ENCODE measurements at places on chromosomes 4 and X.

- DNase-seq: no peak
Measured at GRCh38 chr4:4862665-4863482, 3.4 kb downstream of the MSX1 start.

GRCh38 chr4:89737888-89738287 is 99.1 kb downstream of the SNCA start:
- no peak for DNase-seq

DNA sequence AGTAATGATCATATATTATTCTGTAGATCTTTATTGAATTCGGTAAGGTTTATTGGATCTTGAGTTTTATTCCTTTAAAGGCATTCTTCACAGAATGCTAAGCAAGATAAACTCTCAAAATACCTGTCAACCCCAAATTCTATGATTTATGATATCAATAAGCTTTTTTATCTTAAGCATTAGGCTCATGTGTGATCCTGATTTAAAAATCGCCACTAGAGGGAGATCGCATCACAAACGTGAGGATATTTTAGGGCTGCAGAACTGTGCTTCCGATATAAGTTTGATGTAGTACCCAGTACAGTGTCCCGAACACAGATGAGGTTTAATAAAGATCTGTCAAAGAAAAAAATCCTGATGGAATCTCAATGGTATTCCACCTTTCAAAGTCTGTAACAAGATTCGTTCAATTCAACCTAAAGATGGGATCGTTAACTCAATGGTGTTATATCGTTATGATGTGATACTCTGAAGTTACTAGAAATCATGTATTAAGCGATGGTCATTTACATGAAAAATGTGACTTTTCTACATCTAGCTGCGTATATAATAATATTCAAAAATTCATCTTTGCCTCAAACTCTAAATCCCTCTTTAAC is 169.0 kb downstream of the CORIN start:
- no peak for DNase-seq

- no peak for DNase-seq
Measured at GRCh38 chr4:26081795-26082498, 167.9 kb downstream of the SMIM20 start.

DNA sequence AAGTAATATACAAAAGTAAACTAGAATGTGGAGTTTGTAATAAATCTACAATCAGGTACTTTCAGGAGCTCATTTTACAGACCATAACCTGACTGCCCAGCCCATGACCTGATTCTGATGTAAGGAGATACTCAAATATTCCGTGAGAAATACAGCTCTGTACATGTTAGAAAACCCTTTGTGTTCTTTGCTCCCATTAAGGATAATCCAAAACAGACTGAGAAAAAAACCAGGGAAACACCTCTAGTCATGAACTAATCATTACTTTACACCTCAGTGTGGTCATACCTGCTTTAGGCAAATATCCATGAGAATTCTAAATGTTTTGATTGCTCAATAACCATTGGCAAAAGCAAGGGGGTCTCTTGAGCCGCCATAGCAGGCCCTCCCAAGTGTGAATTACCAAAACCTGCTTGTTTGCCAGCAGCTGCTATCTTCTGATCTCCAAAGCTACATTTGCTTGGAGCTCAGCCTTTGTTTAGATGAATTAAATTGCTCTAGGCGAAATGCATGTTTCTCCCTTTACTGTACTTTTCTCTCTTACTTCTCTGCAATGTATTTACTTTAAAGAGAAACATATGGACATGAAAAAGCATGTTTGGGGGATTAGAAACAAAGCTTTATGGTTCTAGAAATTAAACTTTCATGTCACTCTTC is 79.1 kb downstream of the ANKRD50 start:
- DNase-seq: no peak
